ENCODE measurements at places on chromosomes 11 and 22.
A peak's percentile ranks its signal among the peaks of the same experiment; 100 is the strongest.

DNA sequence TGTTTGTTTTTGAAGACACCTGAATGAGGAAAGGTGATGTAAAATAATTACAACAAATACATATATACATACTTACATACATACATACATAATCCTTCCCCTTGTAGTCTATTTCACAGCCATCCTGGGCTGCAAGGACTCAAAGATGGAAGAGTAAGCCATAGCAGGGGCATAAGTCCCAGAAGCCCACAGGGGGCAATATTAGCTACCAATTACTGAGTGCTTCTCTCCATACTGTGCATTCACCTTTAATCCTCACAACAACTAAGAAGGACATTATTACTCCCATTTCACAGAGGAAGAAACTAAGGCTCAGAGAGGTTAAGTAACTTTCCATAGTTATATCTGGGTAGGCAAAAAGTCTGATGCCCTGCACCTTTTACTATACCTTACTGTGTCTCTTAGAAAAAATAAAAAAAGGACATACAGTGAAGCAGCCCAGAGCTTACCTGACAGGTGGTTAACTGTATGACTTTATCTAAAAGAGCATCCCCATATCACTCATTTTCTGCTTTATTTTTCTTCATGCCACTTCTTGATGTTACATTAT, 2.7 kb downstream of the SERGEF start:
- no peak for DNase-seq
- H3K4me3 ChIP-seq, result no peak overlapping the region
- H3K27me3 ChIP-seq, result no peaks in the 10 kb centered on the region

GRCh38 chr11:44608991-44609782, 43.7 kb downstream of the CD82 start:
- peak overlapping the region; percentile 84 for H3K27ac ChIP-seq
- H3K4me1 ChIP-seq, result peaks cover 77% of the 10 kb centered on the region
- DNase-seq, result peak; percentile 49
- H3K27me3 ChIP-seq, result no peaks in the 10 kb centered on the region
- no peak overlapping the region for H3K4me3 ChIP-seq
- peaks cover 49% of the 10 kb centered on the region for H3K36me3 ChIP-seq

- H3K27me3 ChIP-seq, result peaks cover 2% of the 10 kb centered on the region
- no peaks in the 10 kb centered on the region for H3K4me1 ChIP-seq
- DNase-seq, result no peak
- no peaks in the 10 kb centered on the region for H3K36me3 ChIP-seq
- no peak overlapping the region for H3K4me3 ChIP-seq
- no peak overlapping the region for H3K27ac ChIP-seq
These were observed 29.9 kb downstream of the MS4A2 start for GRCh38 chr11:60118338-60118737.

DNA sequence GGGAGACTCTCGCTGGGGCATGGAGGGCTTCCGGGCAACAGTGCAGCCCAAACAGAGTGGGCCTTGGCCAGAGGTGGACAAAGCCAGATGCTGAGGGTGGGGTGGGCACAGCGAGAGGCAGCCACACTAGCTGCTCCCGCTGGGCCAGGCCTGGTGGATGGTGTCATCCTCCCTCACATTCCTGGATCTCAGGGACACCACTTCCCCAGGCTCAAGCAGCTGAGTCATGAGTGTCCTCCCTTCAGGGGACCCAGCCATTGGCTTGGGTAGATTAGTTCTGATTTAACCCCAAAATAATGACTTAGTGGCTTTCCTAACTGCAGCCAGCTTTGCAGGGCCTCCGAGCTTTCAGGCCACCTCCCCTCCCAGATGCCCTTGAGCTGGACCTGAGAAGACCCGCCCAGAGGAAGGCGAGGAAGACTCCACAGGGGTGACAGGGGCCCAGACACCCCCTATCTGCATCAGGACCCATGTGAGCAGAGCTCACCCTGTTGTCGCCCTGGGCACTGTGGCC, 25.9 kb upstream of the WNT7B start:
- H3K27ac ChIP-seq, result no peak overlapping the region
- peaks cover 18% of the 10 kb centered on the region for H3K27me3 ChIP-seq
- DNase-seq, result no peak
- H3K4me3 ChIP-seq, result no peak overlapping the region
- peaks cover 10% of the 10 kb centered on the region for H3K4me1 ChIP-seq

DNA sequence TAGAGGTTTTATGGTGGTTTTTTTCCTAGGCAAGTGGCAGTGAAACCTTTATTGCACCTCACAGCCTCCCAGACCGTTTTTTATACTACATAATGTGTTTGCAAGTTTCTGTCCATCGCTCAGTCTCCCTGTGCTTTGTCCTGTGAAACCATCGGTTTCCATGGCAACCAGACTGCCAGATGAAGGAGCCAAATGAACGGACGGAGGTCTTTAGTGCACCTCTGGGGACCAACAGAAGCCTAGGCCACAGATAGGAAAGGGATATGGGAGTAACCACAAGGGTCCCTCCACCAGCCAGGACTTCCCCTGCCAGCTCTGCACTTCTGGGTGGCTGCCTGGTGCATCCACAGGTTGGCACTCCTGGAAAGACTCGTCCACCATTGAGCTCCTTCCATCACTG, 165.0 kb downstream of the CHST1 start:
- no peak for DNase-seq
- no peak overlapping the region for H3K4me3 ChIP-seq
- H3K36me3 ChIP-seq, result no peaks in the 10 kb centered on the region
- peaks cover 12% of the 10 kb centered on the region for H3K27me3 ChIP-seq
- H3K27ac ChIP-seq, result no peak overlapping the region
- H3K4me1 ChIP-seq, result no peaks in the 10 kb centered on the region

- H3K36me3 ChIP-seq, result no peaks in the 10 kb centered on the region
- no peak overlapping the region for H3K27ac ChIP-seq
- H3K4me3 ChIP-seq, result no peak overlapping the region
- DNase-seq, result no peak
These were observed 8.3 kb upstream of the MS4A6E start for GRCh38 chr11:60318726-60319125.

DNA sequence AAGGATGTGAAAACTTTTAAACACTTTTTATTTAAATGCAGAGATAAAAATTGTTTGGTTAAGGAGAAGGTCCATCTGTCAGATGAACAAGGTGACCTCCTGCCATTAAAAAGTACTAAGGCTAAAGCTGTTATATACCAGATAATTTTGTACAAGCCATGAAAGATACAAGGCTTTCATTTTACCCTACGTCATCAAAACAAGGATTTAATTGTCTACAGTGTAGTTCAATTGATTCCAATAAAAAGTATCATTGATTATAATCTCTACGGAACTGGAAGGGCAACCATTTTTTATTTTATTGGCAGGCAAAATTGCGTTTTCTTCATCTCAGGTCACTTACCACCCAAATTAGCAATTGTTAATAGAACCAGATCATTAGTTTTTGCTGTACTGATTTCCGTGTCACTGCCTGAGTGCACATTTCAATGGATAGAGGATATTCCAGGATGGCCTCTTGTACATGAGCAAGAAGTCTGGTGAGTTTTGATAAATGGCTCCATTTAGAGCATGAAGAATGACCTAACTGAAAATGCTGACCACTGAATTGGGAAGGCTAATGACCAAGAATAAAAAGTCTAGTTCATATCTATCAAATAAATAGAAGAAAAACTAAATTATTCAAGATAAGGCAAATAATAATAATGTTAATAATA, 564.9 kb downstream of the JRKL start:
- H3K36me3 ChIP-seq, result no peaks in the 10 kb centered on the region
- no peaks in the 10 kb centered on the region for H3K27me3 ChIP-seq
- DNase-seq, result no peak
- H3K27ac ChIP-seq, result no peak overlapping the region
- H3K4me1 ChIP-seq, result no peaks in the 10 kb centered on the region

- no peak for DNase-seq
- peaks cover 30% of the 10 kb centered on the region for H3K36me3 ChIP-seq
- H3K4me1 ChIP-seq, result no peaks in the 10 kb centered on the region
- H3K27ac ChIP-seq, result peak overlapping the region; percentile 65
- no peaks in the 10 kb centered on the region for H3K27me3 ChIP-seq
These were observed 25.5 kb upstream of the CYP2D6 start for GRCh38 chr22:42156121-42156520.
